Stimulated activated CD4-positive, alpha-beta T cell treated with anti-CD3 and anti-CD28 coated beads, Interleukin-2, amount 100 ng/mL, for 48 hours (primary cell): ENCODE measurements at places on chromosomes 6 and 20.

GRCh38 chr20:10986586-10986985 lies 312.8 kb upstream of the JAG1 start:
- DNase-seq = no peak

DNA sequence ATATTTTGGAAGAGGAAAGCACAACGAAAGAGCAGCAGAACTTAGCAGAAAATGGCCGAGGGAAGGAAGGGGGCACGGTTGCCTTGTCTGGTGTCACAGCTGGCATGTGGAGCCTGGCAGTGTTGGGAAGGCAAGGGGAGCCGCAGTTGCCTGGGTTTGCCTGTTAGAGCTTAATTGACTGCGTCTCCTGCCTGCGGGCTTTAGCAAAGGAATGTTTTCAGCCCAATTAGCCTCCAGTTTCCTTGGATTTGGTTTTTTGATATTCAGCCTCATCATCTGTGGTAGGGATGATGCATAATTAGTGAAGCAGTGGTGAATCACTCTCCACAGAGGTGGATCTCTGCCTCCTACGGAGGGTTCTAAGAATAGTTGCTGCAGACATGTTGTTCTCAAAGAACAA lies 832.6 kb downstream of the QKI start:
- DNase-seq = no peak

GRCh38 chr6:84897988-84898594 lies 133.7 kb upstream of the TBX18 start:
- DNase-seq = no peak

DNA sequence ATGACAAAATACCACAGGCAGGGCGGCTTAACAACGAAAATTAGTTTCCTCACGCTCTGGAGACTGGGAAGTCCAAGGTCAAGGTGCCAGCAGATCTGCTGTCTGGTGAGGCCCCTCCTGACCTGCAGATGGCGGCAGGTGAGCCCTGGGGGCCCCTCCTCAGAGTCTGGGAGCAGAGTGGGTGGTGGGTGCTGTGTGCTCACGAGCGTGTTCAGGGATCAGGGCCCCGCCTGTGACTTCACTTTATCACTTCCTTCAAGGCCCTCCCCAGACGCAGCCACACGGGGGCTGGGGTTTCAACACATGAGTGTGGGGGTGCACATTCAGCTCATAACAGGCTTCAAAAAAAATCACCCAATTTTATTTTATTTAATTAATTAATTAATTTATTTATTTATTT lies 39.3 kb downstream of the SLC2A4RG start:
- no peak for DNase-seq

DNA sequence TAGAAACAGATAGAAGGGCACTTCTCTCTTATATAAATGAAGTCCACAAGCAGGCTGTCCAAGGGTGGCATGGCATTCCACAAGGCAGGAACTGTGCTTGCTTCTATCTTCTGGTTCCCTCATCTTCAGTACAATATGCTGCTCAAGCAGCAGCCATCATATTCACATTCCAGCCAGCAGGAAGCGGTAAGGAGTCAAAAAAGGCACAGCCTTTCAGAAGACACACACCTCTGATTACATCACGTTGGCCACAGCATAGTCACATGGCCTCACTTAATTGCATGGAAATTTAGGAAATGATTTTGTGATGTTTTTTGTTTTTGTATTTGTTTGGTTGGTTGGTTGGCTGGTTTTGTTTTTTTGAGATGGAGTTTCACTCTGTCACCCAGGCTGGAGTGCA lies 19.0 kb downstream of the REM1 start:
- no peak for DNase-seq

GRCh38 chr6:152575621-152576150 lies 61.5 kb downstream of the SYNE1 start:
- DNase-seq = no peak

GRCh38 chr6:35388772-35389352 lies 46.5 kb downstream of the PPARD start:
- no peak for DNase-seq

DNA sequence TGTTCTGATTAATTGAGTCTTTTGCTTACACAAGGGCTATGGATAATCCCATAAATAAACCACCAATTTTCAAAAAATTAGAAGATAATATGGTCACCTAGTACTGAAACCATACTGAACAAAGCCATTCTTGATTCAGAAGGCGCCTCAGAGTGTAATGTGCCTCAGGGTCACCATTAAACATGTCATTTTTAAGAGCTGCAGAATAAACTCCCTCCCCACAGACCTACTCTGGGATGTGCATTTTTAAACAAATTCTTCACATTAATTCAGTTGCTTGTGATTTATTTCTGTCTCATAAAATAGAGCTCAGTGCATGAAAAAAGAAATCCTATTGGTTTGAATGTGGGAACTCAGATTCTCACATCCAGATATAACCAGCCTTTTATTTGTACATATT lies 202.1 kb upstream of the HEY2 start:
- DNase-seq = no peak

DNA sequence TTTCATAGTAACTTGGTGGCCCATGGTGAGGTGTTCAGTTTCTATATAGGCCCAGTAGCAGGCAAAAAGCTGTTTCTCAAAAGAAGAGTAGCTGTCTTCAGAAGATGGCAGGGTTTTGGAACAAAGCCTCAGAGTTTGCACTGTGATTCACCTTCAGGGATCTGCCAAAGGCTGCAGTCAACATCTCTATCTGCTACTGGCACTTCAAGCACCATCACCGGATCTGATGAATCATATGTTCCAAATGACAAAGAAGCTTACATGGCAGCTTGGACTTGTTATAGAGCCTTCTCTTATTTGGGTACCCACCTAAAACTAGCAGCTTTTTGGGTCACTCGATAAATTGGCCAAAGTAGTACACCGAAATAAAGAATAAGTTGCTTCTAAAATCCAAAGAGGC lies 39.5 kb downstream of the PKIB start:
- DNase-seq = no peak

GRCh38 chr6:100518588-100518987 lies 53.9 kb upstream of the SIM1 start:
- no peak for DNase-seq

GRCh38 chr20:45419188-45420091 lies 3.5 kb downstream of the PIGT start:
- no peak for DNase-seq
